ENCODE measurements at places on chromosomes 1 and 21. TPM values are rescaled to one million over a fixed set of nuclear protein-coding genes. Genes with fewer than 3 reads are reported as not detected.

The ADAM30 gene
- not detected for total RNA-seq

The TMPRSS15 gene
- not detected for total RNA-seq

The NTNG1 gene
- 0.13 TPM for total RNA-seq

The DIRAS3 gene
- not detected for total RNA-seq

The CYP4A22 gene
- not detected for total RNA-seq

The MASP2 gene
- total RNA-seq = 0.41 TPM

The KCNK1 gene
- total RNA-seq = 0.13 TPM

The E2F2 gene
- 9.5 TPM for total RNA-seq

The COL6A2 gene
- total RNA-seq = 29.9 TPM

The ADAMTSL4 gene
- 9.5 TPM for total RNA-seq

The SEC16B gene
- total RNA-seq = 0.39 TPM

DNA sequence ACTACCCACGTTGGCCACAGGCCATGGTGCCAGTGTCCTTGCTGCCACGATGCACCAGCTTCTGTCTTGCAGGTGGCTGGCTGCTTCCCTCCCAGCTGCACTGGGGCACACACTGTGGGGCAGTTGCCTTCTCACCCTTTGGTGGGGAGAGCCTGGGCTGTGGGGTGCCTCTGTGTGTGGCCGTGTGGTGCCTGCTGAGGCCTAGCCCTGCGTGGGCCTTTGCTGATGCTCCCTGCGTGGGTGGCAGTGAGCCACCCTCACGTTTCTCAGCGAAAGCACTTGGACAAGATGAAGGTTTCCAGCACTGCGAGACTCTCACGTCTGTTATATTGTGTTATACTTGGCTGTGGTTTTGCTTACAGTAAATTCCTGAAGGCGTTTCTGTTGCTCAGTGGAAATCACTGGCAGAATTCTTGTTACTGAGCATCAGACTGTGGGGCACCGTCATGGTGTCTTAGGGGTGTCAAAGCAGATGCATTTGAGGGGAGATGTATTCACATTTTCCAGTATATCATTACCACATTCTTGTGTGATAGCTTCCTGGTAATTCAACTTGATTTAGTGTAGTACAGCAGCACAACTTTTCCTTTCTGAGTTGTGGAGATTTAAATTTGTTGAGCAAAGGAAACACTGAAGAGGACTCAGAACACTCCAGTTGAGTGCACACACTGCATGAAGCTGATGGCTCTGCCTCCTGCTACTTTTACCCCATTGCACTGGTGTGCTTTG lies 124.7 kb downstream of the PCBP3 start:
- H3K27ac ChIP-seq = no peak overlapping the region
- H3K36me3 ChIP-seq = no peaks in the 10 kb centered on the region
- 0 out of 2 replicates have a peak, but pooled peaks cover under 1% of the 10 kb centered on the region for H3K27me3 ChIP-seq

DNA sequence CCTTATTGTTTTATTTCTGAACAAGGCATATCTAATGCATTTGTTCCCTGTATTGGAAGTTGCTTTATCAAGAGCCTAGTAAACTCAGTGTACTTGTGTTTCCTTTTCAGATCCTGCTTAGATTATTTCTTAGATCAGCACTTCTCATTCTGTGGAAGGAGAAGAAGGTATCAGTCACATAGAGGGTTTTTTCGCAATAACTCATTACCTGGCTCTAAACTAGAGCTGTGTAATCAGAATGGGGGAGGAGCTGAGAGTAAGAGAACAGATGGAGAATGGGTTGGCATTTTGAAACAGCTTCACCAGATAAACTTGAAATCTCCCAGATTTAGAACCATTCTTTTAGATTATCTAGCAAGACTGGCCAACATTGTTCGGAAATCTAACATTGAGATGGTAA lies 11.0 kb downstream of the AHCYL1 start:
- H3K27ac ChIP-seq = no peak overlapping the region
- no peak overlapping the region for H3K4me3 ChIP-seq
- no peaks in the 10 kb centered on the region for H3K27me3 ChIP-seq
- no peak for DNase-seq
- peaks cover 3% of the 10 kb centered on the region for H3K36me3 ChIP-seq

DNA sequence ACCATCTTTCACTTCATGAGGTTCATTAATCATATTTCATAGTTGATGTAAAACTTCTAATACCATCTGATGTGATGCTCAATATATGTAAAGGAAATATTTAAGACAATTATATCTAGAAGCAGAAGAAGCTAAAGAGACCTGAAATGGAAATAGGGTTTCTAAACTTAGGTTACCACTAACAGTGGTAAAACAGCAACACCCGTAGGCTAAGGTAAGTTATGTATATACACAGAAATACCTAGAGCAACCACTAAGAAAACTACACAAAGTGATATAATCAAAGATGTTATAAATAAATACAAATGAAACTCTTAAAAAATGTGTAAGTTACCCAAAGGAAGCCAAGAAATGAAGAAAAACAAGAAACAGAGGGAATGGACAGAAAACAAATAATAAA lies 61.1 kb upstream of the TNFSF4 start:
- no peak overlapping the region for H3K4me3 ChIP-seq
- H3K27ac ChIP-seq = no peak overlapping the region
- no peaks in the 10 kb centered on the region for H3K4me1 ChIP-seq
- DNase-seq = no peak
- H3K27me3 ChIP-seq = no peaks in the 10 kb centered on the region
- H3K36me3 ChIP-seq = no peaks in the 10 kb centered on the region

GRCh38 chr1:226971765-226972164 lies 31.7 kb downstream of the COQ8A start:
- H3K27ac ChIP-seq = no peak overlapping the region
- no peaks in the 10 kb centered on the region for H3K36me3 ChIP-seq
- no peak for DNase-seq
- no peaks in the 10 kb centered on the region for H3K4me1 ChIP-seq
- H3K27me3 ChIP-seq = no peaks in the 10 kb centered on the region

- no peak for DNase-seq
- H3K4me1 ChIP-seq = peaks cover 3% of the 10 kb centered on the region
- H3K27me3 ChIP-seq = peaks cover 5% of the 10 kb centered on the region
- H3K36me3 ChIP-seq = no peaks in the 10 kb centered on the region
These were observed 23.0 kb upstream of the DMBX1 start for GRCh38 chr1:46466477-46467182.

GRCh38 chr21:30426731-30427130 lies 1.0 kb upstream of the KRTAP13-3 start:
- DNase-seq = no peak

DNA sequence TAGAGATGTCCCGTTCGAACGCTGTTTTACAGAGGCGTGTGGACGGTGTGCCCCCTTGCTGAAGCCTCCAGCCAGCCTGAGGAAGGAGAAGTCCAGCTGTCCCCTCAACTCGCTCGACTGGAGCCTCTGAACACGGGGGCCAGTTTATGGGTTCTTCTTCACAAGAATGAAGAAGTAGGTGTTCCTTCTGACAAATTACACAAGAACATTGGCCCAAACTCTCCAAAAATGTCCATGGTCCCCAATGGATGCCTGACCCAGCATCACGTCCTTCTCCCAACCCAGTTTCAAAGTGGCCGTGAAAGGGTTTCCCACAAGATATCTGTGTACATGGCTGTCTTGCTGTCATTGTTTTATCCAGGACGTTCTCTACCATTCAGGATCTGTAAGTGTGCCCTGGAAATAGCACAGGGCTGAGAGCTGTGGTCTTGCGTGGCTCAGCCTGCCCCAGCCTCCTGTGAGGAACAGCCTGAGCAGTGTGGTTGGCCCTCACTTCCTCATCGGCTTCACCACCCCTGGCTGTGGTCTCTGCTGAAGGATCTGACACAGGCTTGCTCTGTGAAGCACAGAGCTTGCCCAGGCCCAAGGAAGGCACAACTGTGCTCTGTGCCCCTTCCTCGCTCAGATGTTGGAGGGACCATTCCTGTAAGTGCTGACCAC lies 1.0 kb upstream of the S100B start:
- no peaks in the 10 kb centered on the region for H3K4me1 ChIP-seq
- no peak for DNase-seq
- no peak overlapping the region for H3K27ac ChIP-seq
- no peaks in the 10 kb centered on the region for H3K27me3 ChIP-seq
- no peak overlapping the region for H3K4me3 ChIP-seq
- no peaks in the 10 kb centered on the region for H3K36me3 ChIP-seq

- DNase-seq = no peak
- H3K27ac ChIP-seq = no peak overlapping the region
- H3K36me3 ChIP-seq = no peaks in the 10 kb centered on the region
- H3K27me3 ChIP-seq = no peaks in the 10 kb centered on the region
- no peak overlapping the region for H3K4me3 ChIP-seq
These were observed 328.5 kb downstream of the TBX15 start for GRCh38 chr1:118659646-118660045.

DNA sequence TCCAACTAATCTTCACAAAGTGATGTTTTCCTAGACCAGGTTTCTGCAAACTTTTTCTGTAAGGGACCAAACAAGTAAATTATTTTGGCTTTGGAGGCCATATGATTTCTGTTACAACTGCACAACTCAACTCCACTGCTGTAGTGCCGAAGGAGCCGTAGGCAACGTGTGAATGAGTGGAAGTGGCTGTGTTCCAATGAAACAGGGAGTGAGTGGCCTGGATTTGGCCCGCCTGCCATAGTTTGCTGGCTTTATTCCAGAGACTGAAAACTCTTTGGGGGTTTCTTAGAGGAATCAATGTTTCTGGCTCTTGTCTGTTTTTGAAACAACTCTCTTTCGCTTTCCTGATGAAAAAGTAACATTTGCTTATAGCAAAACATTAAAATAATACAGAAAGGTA lies 12.6 kb upstream of the ACTL8 start:
- H3K27ac ChIP-seq = no peak overlapping the region
- H3K4me1 ChIP-seq = no peaks in the 10 kb centered on the region
- no peak overlapping the region for H3K4me3 ChIP-seq

DNA sequence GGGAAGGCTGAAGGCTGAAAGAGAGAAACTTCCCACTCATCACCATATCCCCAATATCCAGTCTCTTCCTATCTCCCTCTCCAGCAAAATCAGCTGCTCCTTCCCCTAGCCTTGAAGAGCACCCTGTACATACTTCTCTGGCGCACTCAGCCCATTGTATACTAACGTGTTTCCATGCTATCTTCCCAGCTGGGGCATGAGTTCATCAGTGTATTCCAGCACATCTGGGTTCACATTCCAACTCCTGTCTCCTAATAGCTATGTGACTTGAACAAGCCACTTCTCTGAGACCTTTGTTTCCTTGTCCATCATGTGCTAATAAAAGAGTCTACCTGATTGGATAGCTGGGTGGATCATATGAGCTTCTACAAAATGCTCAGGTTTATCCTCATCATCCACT lies 51.1 kb upstream of the OLIG2 start:
- no peak for DNase-seq
- no peak overlapping the region for H3K27ac ChIP-seq
- H3K4me3 ChIP-seq = no peak overlapping the region
- H3K36me3 ChIP-seq = no peaks in the 10 kb centered on the region
- H3K4me1 ChIP-seq = no peaks in the 10 kb centered on the region

- H3K27ac ChIP-seq = no peak overlapping the region
- peaks cover 4% of the 10 kb centered on the region for H3K27me3 ChIP-seq
- DNase-seq = no peak
- peaks cover 4% of the 10 kb centered on the region for H3K4me1 ChIP-seq
- H3K36me3 ChIP-seq = no peaks in the 10 kb centered on the region
- peak overlapping the region; percentile 92 for H3K4me3 ChIP-seq
These were observed 1.9 kb downstream of the WLS start for GRCh38 chr1:68230484-68230802.

DNA sequence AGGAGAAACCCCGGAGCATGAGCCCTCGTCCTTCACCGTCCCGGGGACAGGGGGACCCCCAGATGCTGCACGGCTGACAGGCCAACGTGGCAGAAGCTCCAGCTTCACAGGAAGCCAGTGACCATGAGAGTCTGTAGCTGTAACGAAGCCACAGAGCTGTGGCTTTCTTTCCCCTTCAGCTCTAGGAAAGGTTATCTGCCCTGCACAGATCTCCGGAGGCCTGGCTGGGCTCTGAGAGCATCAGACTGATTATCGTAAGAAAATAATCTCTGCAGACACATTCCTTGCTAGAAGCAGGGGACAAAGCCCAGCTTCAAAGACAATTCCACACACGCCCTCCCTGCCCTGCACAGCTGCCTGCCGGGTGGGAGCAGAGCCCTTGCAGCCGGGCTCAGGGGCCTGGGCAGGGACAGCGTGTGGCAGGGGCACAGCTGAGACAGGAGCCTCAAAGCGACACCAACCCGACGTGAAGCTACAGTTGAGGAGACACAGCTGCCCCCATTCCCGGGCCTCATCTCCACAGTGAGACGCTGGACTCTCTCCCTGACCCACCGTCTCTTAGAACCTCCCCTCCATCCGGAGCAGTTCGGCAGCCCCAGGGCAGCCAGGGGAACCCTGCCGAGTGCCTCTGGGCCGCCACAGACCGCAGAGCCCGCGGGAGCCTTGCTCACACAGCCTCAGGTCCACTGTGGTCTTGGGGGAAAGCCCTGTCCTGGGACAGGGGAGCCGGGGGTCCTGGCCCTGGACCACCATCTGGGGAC lies 30.6 kb downstream of the POFUT2 start:
- H3K27ac ChIP-seq = no peak overlapping the region
- H3K4me1 ChIP-seq = peaks cover 7% of the 10 kb centered on the region
- H3K4me3 ChIP-seq = no peak overlapping the region
- H3K27me3 ChIP-seq = no peaks in the 10 kb centered on the region
- no peaks in the 10 kb centered on the region for H3K36me3 ChIP-seq

GRCh38 chr1:8293118-8293517 lies 24.8 kb upstream of the SLC45A1 start:
- H3K27me3 ChIP-seq = no peaks in the 10 kb centered on the region
- H3K4me1 ChIP-seq = no peaks in the 10 kb centered on the region
- no peak overlapping the region for H3K4me3 ChIP-seq
- peak overlapping the region; percentile 3 for H3K27ac ChIP-seq
- DNase-seq = no peak

DNA sequence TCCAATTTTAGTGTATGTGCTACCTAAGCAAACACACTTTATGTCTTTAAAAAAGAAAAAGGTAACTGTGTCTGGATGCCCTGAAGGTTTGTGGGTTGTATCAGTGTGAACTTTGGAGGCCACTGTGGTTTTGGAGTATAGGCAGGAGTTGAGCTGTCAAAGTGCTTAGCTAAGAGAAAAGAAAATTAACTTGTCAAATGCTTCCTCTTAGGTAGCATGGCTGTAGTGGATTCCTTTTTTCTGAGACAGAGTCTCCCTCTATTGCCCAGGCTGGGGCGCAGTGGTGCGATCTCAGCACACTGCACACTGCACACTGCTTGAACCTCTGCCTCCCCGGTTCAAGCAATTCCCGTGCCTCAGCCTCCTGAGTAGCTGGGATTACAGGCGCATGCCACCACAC lies 11.2 kb upstream of the SLC41A1 start:
- no peaks in the 10 kb centered on the region for H3K4me1 ChIP-seq
- peaks cover 2% of the 10 kb centered on the region for H3K27me3 ChIP-seq
- no peak overlapping the region for H3K27ac ChIP-seq
- H3K4me3 ChIP-seq = no peak overlapping the region
- no peak for DNase-seq
- no peaks in the 10 kb centered on the region for H3K36me3 ChIP-seq

DNA sequence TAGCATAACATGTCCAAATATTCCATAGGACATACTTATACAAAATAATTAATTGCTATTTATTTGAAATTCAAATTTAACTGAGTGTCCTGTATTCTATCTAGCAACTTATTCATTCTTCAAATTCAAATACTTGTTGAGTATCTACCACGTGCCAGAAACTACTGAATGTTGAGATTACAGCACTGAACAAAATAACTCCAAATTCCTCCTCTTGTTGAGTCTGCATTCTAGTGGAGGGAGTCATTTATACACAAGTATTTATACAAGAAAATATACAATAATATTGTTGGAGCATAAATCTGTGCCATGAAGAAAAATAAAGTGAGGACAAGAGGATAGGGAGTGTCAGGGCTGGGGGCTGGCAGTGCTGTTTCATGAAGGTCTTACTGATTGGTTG lies 43.7 kb upstream of the CDC42BPA start:
- no peak overlapping the region for H3K4me3 ChIP-seq
- peaks cover 10% of the 10 kb centered on the region for H3K4me1 ChIP-seq

Data from Panc1 (cell line).